ENCODE measurements at places on chromosomes 2 and 18.

DNA sequence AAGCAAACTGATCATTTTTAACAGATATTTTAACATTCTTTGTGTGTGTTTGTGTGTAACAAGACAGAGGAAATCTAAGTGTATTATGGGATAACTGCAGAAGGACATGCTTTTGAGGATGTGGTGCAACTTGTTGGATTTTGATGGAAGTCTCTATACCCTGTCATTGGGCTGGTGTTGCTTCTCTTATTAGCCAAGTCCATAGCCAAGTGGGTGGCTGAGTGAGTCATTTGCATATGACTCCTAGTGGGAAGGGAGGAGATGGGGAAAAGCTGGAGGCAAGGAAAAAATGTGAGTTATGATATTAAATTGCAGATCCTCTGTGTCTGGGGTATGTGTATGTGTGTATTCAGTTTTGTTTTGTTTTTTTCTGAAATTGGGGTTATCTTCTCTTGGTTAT lies 879.9 kb downstream of the DCC start:
- no peak for DNase-seq

DNA sequence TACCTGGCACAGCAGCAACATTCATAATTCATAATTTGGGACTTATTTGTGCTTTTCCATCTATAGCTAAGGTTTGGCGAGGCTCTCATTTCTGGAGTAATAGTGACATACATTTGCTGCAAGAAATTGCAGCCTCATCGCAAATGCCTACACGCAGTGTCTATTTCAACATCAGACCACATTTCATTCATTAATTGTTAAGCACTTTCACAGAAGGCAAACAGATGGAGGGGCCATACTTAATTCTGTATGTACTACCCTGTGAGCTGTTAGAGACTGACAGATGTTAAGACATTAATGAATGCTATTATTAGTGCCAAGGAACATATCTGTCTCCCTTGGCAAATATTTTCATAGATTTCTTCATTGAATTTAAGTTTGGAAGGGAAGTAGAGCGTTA lies 125.7 kb downstream of the UXS1 start:
- DNase-seq: no peak

GRCh38 chr2:130762031-130762909 lies 6.9 kb downstream of the AMER3 start:
- DNase-seq: no peak

GRCh38 chr2:6576302-6576701 lies 289.4 kb downstream of the CMPK2 start:
- no peak for DNase-seq

DNA sequence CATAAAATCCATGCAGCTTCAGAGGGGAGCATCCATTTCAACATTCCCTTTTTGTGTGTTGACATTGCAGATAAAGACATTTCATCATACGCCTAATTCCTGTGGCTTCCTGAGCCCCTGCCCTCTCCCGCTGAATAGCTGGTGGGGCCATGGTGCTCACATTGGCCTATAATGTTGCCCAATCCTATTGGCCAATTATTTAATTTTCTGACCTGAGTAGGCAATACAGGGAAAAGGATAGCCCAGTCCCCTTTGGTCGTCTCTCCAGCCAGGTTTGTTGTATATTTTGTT lies 163.8 kb upstream of the MYCN start:
- DNase-seq: no peak

Data from amygdala (tissue), 56 donors.